ENCODE measurements at places on chromosomes 6 and 20.
A peak's percentile ranks its signal among the peaks of the same experiment; 100 is the strongest.

DNA sequence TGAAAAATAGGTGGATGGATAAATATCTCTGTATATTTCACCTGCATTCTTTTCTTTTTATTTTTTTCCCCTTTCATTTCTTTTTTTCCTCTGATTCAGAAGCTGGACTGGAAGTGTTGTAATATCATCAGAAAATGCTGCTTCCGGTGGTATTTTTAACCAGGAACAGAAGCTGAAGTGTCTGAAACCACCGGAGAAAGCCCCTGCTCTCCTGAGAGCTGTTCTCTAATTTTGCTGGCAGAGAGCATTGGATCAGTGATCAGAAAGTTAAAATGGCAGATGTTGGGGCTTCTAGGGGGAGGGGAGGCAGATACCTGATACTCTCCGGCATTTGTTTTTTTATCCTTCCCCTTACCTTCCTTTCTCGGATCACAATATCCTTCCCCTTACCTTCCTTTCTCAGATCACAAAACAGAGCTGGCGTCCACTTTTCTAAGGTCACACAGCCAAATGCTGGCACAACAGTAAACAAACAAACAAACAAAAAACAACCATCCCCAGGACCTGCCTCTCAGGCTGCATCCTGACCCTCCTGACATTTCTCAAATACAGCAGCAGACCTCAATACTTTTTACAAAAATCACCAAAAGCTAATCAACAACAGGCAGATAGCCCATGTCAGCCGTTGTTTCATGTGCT is 143.2 kb upstream of the ZNF217 start:
- DNase-seq = no peak

GRCh38 chr6:130396722-130397121 is 30.9 kb downstream of the TMEM200A start:
- DNase-seq = no peak

GRCh38 chr6:138442663-138443062 is 38.6 kb downstream of the HEBP2 start:
- no peak for DNase-seq

DNA sequence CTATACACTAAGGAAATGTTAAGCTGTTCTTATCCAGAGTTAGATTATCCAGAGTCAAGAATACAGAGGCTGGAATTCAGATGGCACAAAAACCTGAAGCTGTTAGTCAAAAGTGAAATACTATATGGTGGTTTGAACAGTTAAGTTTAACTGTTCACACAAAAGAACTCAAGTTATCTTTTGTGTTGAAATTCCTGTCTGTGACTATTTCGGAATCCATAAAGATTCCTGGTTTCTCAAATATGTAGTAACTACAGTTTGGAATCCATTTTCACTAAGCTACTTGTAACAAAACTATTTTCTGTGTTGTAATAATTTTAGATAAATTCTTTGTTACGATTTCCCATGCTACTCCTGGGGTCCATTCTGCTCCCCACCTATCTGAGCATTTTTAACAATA is 24.5 kb downstream of the FIG4 start:
- no peak for DNase-seq

DNA sequence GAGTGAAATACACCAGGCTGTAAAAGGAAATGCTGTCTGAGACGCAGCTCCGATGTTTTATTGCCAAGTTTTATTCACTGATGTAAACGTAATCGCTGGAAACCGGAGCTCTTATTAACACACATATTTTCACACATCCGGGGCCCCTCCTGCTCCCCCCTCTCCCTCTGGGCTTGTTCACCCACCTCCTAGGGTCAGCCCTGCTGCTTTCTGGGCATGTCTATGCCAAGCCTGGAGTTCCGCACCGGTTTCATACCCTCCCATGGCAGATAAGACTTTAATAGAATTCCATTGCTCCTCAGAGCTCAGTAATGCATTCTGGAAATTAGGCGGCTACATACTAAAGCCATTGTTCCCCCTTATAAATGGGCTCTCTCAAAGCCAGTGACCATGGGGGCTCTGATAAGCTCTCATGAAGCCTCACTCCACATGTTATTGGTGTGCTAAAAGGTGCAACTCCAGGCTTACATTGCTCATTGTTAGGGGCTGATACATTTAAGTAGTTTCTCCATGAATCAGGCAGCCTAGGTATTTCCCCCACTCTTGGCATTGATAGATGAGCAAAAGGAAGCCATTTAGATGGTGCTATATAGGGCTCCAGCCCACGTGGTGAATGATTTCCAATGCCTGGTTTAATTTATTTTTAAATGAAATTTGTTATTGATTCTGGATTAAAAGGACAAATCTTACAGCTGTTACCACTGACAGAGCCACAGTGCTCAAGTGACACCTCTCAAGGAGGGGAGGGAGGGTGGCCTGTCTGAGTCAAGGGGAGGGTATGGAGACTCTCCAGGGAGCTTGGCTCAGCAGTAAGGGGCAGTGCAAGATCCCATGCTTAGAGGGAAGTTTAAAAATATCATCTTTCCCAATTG is 4.5 kb upstream of the VSTM2L start:
- DNase-seq = no peak

DNA sequence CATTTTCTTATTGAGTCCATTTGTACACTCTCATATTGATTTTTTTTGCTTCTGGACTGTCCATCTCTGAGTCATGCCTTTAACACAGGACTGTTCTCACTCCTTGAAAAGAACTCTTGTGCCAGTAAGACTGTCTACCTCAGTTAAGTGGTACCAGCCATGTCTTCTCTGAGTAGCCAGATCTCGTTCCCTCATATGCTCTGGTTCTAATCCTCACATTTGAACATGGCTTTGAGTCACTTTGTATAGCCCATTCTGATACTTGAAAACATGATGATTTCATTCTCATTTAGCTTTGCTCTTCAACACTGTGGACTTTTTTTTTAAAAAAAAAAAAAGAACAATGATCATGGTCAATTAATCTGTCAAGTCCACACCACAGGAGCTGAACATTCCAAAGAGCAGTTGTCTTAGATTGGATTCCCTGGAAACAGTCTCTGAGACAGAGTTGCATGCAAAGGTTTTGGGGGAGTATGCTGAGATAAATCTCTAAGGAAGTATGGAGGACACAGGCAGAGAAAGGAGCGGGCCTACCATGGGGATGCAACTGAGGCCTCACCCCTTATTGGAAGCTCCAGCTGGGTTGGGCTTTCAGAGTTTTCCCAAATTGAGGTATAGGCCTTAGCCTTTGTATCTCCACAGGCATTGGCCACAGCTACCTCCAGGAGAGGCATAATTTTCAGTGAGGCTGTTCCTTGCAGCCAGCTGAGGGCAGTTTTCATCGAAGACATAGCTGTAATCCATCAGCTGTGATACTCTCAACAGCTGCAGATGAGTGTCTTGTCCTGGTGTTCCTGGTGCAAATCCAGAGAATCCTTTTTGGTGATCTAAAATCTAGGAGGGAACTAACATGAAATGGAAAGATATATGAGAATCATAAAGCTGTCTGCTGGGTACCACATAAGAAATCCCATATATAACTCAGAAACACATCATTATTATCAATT is 6.0 kb upstream of the PTCHD4 start:
- no peak for DNase-seq

- DNase-seq = peak; percentile 54
These were observed 1.2 kb upstream of the ACAT2 start for GRCh38 chr6:159760602-159761057.

- DNase-seq = no peak
These were observed 797 bp upstream of the GNRH2 start for GRCh38 chr20:3042625-3043024.

- DNase-seq = no peak
These were observed 670.6 kb downstream of the CD109 start for GRCh38 chr6:74366634-74367033.

- no peak for DNase-seq
These were observed 638 bp downstream of the BLCAP start for GRCh38 chr20:37526839-37527637.

GRCh38 chr6:167044696-167045095 is 45.5 kb downstream of the CEP43 start:
- no peak for DNase-seq

DNA sequence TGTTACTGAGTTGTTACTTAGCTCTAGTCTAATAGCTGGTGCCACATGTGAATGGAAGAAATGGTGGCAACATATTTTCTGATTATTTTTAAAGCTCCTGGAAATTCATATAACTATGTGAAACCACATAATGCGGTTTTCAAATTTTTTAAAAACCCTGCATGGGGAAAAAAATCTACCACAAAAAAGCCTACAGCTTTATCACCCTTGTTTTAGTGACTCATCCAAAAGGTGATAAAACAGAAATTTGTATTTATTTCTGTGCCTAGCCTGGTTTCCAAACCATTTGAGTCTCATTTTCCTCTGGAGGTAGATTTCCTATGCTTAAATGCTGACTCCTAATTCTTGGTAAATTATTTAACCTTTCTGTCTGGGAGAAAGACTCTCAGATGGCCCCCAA is 5.4 kb upstream of the FBXO30 start:
- no peak for DNase-seq

Data from ecto neural progenitor cell (in vitro differentiated cells).